ENCODE measurements at places on chromosomes 16 and 17.

- DNase-seq, result peak; percentile 80
These were observed 2.9 kb downstream of the PHOSPHO1 start for GRCh38 chr17:49227436-49228261.

GRCh38 chr17:41614098-41614497 is 1.5 kb upstream of the KRT16 start:
- no peak for DNase-seq

DNA sequence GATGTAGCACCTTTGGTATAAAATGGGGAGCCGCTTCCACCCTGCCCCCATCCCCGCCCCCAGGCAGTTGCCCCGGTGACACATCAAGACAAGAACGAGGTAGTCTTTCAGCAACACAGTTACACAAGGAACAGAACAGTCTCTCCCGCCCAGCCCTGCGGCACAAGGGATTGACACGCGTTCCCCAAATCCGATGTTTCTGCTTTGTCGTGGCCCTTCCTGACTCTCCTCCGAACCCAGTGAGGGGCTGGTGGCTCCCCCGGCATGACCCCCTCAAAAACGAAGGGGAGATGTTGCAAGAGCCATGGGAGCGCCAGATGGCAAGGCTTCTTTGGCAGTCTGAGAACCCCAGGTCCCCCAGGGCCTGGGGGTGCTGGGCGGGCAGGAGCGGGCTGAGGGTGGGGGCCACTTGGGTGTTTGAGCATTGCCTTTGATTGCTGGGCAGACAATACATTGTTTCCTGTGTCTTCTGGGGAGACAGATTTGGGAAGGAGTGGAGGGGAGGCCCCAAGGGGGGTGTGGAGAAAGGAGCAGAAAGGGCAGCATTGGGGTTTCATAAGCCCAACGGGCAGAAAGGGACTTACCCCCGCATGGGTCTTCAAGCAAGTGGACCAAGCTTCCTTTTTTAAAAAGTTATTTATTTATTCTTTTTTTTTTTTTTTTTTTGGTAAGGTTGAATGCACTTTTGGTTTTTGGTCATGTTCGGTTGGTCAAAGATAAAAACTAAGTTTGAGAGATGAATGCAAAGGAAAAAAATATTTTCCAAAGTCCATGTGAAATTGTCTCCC is 16.6 kb downstream of the COL1A1 start:
- peak; percentile 60 for DNase-seq

GRCh38 chr16:23729503-23730424 is 16.7 kb upstream of the ERN2 start:
- DNase-seq, result peak; percentile 33

DNA sequence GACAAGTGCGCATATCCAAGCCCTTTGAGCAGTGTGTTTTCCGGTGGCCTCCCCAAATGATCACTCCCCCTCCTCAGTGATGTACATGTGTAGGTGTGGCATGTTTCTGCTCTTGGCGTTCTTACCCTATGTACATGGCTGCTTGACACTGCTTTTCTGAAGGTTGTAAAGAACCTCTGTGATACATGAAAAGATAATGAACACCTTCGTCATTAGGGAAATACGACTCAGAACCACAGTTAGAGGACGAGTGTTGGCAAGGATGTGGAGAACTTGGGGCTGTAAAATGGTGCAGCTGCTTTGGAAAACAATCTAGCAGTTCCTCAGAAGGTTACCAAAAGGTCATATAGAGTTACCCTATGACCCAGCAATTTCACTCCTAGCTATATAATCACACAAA is 28.6 kb downstream of the CEP95 start:
- DNase-seq, result no peak

- DNase-seq, result no peak
These were observed 5.8 kb upstream of the RPRML start for GRCh38 chr17:46984892-46985291.

DNA sequence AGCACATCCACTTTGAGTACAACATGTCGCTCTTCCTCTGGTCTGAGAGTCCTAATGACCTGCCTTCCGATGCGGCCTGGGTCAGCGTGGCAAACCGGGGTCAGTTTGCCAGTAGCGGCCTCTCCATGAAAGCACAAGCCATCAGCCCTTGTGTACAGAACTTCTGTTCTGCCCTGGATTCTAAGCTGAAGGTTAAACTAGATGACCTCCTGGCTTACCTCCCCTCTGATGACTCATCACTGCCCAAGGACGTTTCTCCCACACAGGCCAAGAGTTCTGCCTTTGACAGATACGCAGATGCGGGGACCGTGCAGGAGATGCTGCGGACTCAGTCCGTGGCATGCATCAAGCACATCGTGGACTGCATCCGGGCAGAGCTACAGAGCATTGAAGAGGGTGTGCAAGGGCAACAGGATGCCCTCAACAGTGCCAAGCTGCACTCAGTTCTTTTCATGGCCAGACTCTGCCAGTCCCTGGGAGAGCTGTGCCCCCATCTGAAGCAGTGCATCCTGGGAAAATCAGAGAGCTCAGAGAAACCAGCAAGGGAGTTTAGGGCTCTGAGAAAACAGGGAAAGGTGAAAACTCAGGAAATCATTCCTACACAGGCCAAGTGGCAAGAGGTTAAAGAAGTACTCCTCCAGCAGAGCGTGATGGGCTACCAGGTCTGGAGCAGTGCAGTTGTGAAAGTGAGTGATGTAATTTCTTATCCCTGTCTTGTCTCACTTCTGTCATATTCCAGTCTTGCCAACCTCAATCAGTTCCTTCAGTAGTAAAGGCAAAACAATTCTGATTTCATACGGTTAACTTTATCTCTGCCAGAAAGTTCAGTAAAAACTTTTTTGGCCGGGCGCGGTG is 8.6 kb downstream of the COG1 start:
- no peak for DNase-seq

GRCh38 chr16:69077251-69077650 is 28.2 kb upstream of the HAS3 start:
- no peak for DNase-seq

- DNase-seq, result no peak
These were observed 4.3 kb downstream of the UBE2G1 start for GRCh38 chr17:4362141-4362540.

- no peak for DNase-seq
These were observed 284.5 kb downstream of the MAF start for GRCh38 chr16:79316004-79316458.

GRCh38 chr17:82118168-82118814 is 20.3 kb upstream of the FASN start:
- no peak for DNase-seq

DNA sequence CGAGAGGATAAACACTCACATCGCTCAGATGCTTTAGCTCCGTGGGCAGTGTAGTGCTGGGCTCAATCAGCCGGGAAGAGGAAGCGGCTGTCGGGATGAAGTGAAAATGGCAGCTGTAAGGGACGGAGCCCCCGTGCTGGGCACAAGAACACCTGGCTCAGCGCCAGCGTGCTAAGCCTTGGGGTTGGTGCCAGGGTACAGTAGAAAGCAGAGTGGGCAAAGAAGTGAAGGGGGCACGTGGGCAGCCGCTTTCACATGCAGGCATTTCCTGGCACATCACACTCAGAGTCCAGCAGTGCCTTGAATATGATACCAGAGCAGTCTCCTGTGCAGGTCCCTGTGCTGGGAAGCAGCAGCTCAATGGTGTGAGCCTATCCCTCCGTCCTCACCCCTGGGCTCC is 51.1 kb upstream of the FOXF1 start:
- no peak for DNase-seq

- no peak for DNase-seq
These were observed 23.8 kb downstream of the SPG7 start for GRCh38 chr16:89531821-89532526.

- DNase-seq, result no peak
These were observed 18.7 kb downstream of the CEP295NL start for GRCh38 chr17:78884148-78884825.

DNA sequence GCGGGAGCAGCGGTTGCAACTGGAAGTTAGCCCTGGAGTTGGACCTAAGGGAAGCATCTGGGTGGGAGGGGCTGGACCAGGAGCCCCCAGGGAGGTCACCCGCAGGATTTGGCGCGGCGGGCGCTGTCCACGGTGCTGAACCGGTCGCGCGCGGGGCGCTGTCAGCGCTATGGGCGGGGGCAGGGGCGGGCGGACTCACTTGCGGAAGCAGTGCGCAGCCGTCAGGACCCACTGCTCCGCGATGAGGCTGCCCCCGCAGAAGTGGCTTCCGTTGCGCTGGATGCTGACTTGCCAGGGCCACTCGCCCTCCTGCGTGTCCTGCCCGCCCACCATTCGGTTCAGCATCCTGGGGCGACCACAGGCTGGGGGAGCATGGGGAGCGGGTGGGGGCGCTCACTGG is 4.5 kb downstream of the PRSS27 start:
- DNase-seq, result peak; percentile 56

DNA sequence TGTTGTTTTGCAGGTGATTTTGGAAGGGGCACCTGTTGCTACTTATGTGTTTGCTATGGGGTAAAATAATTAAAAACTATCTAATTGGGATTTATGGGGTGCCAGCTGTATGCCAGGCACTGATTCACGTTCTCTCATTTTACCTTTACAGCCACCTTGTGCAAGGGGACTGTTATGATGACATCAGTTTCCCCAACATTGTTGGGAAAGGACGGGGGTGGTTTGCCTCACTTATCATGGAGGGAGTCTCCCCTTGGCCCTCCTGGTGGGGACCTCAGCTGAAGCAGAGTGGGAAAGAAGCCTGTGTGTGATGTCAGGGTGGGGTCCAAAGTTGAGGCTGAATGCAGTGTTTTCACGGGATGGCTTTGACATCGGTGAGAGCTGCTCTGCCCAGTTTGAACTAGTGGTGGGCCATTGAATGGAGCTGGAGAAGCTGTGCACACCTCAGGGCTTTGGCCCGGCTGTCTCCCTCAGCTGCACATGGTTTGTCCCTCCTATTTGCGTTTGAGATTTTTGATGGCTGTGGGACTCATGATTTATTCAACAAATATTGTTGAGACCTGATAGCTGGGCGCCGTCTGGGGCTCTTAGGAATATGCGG is 36.1 kb downstream of the CMIP start:
- DNase-seq, result no peak

DNA sequence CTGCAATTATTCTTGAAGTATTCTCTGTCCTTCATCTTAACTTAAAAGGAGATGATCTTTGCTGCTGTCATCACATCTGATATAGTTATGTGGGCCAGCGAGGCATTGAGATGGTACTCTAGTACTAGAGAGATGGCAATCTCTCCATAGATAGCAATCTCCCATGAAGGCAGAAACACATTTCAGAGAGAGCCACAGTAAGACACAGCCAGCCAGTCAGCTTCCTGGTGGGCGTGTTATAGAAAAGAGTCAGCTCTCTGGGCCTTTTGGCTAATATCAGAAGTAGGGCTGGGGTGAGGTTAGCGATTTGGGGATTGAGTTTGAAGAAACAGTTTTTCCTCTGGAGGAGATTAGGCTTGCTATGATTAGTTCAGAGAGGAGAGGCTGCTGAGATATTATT is 22.6 kb upstream of the EFCAB13 start:
- no peak for DNase-seq

GRCh38 chr17:56881685-56882295 is 32.1 kb downstream of the TRIM25 start:
- DNase-seq, result no peak

- no peak for DNase-seq
These were observed 1.1 kb downstream of the KCTD11 start for GRCh38 chr17:7352910-7353635.
